Activated T-cell treated with anti-CD3 and anti-CD28 coated beads, Interleukin-2, amount 50 U/mL, for 72 hours (primary cell): ENCODE measurements at places on chromosomes 5 and 9.
A peak's percentile ranks its signal among the peaks of the same experiment; 100 is the strongest.

GRCh38 chr9:36855448-36856315 lies 178.4 kb downstream of the PAX5 start:
- peak; percentile 53 for DNase-seq

GRCh38 chr5:98341038-98342032 lies 432.1 kb upstream of the RGMB start:
- DNase-seq, result no peak

DNA sequence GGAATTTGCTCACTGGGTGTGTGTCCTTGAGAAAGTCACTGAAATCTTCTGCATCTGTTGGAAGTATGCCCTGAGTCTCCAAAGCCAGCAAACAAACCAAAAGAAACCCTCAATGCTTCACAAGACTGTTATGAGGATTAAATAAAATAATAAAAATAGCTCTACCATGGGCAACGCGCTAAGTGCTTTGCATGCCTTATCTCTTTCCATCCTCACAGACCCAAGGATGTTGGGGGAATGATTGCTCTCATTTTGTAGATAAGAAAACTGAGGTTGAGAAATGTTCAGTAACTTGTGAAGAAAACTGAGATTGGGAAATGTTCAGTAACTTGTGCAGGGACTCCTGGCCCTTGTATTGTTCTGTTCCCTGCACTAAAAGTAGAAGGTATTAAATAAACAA lies 7.9 kb downstream of the HAND1 start:
- no peak for DNase-seq

- DNase-seq, result no peak
These were observed 23.0 kb downstream of the FOXE1 start for GRCh38 chr9:97876061-97876460.

GRCh38 chr5:11062397-11062796 lies 301.4 kb upstream of the DAP start:
- no peak for DNase-seq
